Astrocyte (in vitro differentiated cells and primary cell): ENCODE measurements at places on chromosomes 4 and X. TPM values are rescaled to one million over a fixed set of nuclear protein-coding genes. Genes with fewer than 3 reads are reported as not detected.

The NUDT10 gene
- total RNA-seq: 5.6 and 6.6 TPM in 2 replicates

The CBR4 gene
- 16.5 and 16.8 TPM in 2 replicates for total RNA-seq

GRCh38 chr4:166121897-166122296 lies 248.9 kb downstream of the TLL1 start:
- no peak for DNase-seq

DNA sequence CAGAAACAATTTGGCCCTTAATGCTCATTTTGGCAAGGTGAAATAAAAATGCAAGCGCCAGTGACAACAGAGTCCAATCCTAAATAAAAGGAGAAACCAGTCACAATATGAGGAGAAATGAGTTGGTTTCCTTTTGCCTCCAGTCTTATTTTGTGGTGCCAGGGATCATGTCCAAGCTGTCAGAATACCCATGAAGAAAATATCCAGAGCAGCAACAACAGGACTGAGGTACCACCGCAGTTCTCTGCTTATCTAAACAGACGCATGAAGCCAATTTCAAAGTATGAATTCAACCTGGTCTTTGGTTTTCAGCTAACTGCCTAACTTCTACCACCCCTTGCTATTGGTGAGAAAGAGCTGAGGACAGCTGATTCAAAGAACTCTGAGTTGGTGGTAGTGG lies 199.9 kb upstream of the MAGEB2 start:
- no peak for DNase-seq

DNA sequence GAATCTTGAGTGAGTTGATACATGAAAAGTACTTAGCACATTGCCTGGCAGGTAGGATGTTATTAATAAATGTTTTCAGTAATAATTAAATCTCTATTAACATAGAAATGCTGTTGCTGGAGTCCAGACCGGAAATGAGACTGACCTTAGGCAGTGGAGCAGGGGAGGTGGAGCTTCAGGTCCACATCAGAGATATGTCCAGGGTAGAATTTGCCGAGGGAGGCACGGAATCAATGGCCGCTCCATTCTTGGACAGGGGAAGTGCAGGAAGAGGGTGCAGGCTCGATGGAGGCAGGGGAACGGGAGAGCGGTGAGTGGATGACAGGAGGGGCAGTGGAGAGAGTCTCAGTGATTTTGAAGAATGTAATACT lies 107.3 kb downstream of the GATB start:
- no peak for DNase-seq
